Hypothalamus (tissue), 51 donors: ENCODE measurements at places on chromosomes 16 and 17.

DNA sequence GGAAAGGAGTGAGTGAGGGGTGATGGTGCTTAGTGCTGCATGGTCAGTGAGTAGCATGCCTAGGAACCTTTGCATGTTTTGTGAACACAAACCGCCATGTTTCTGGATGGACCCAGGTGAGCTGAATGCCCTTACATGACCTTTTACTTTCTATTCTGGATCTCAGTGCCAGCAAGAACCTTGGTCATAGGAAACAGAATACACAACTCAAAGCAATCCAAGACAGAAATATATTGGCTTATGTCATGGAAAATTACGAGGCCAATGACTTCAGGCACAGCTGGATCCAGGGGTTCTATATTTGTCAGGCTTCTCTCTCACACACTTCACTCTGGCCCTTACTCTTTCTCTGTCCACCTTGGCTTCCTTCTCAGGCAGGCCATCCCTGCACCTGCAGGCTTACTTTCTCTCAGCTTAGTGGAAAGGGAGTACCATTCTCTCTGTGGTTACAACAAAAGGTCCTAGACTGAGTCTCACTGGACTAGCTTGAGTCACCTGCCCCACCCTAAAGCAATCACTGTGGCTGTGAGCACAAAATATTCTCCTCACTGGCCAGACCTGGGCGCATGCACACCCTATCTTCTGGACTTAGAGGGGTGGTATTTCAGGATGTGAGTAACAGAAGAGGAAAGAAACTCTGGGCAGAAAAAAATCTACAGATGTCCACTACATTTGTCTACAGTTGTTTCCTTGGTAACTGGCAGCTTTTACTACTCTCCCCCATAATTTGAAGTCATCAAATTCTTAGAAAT, 20.4 kb upstream of the CPNE2 start:
- no peak for DNase-seq

DNA sequence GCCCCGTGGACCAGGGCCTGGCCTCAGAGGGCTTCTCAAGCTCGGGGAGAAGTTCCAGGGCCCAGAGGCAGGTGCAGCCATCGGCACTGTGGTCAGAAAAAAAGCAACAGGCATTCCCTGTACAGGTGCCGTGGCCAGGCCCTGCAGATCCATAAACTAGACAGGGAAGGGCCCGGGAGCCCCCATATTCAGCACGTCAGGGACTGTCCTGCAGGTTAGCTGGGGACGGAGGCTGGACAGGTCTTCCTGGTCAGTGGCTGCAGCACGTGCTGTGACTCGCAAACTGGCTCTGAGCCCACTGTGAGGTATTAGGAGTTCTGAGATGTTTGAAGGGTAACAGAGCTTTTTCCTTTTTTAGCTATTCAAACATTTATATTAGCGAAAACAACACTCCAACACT, 15.0 kb upstream of the C16orf95 start:
- DNase-seq = no peak

DNA sequence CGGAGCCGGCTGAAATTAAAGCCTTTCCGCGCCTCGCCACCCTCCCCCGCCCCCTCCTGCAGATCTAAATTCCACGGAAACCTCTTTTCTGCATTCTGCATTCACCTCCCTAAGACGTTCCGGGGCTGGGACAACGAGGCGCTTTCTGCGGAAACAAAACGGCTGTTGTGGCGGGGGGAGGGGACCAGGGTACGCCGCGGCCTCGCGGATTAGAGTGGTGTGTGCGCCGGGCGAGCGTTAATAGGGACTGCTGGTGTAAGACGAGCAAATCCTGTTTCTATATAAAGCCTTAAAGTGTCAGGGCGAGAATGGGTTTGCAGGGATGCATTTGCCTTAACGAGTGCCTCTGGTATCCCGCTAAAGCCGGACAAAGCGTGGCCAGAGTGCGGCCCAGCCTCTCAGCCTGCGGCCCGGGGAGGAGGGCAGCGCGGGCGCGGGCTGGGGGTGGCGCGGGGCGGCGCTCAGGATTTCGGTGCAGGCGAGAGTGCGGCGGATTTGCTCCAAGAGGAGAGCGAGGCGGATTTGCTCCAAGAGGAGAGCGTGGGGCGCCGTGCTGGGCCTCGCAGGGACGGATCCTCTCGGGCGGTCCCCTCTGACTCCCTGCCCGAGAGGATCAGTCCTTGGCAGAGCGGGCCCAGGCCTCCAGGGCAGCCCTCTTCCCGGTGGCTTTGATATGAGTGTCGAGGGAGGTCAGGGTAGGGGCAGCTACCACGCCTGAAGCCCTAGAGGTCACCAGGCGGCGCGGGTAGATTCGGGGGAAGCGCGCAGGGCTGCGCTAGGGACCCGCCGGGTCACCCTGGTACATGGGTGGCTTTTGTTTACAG, 5.1 kb downstream of the BAHCC1 start:
- DNase-seq = peak; percentile 39

GRCh38 chr17:34788696-34789095, 172.6 kb downstream of the CCT6B start:
- no peak for DNase-seq

DNA sequence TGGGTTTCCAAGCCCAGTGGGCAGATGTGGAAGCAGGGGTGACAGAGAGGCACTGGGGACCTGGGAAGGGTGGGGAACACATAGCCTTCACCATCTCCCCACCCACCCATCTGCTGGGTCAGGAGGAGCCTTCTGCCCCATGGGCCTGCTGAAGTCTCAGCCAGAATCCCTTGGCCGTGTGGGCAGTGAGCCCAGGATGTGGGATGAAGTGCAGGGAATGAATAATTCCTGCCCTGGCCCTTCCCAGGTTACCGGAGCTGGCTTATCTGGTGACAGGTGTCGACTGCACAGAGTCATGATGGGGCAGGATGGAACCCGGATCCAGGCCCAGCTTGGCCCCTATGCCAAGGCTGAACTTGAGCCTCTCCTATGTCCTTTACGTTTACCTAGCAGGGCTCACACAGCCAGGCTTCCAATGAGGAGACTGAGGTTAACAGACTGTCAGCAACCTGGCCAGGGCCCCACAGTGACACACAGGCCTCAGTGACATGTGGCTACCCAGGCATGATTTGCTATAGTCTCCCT, 17.5 kb downstream of the ATP2A3 start:
- no peak for DNase-seq

DNA sequence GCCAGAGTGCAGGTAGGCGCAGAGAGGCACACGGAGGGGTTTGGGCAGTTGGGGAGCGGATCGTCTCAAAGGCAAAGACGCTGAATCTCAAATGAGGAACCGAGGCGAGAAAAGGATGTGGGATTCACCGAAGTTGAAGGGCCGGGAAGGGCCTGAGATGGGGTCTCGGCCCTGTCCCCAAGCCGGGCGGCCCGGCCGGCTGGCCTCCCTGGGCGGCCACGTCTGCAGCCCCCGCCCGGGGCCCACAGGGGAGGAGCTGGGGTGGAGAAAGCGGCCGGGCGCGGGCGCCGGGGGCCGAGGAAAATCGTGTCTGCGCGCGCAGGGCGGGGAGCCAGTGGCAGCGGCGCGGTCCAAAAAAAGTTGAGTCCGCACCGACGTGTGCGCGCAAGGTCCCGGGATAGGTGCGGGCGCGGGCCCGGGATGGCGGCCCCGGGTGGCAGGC, 458 bp downstream of the SLC12A4 start:
- no peak for DNase-seq

GRCh38 chr16:60107871-60108270, 1373.8 kb upstream of the GOT2 start:
- no peak for DNase-seq

DNA sequence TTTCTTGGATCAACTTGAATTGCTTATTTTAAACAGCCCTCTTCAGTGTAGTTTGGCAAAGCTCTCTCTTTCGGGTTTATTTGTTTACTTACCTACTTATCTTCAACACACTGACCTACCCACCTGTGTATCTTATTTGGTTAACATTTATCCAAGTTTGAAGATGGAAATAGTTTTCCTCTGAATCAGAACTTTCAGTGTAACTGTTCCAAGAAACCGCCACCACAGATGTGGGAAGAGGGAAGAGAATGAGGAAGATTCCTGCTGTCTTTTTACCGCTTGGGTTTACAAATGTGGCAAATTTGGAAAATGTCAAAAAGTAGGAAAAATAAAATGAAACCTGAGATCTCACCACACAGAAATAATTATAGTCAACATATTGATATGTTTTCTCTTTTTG, 115.8 kb downstream of the MSI2 start:
- DNase-seq = no peak

- DNase-seq = no peak
These were observed 1.0 kb upstream of the B9D1 start for GRCh38 chr17:19363460-19364035.

DNA sequence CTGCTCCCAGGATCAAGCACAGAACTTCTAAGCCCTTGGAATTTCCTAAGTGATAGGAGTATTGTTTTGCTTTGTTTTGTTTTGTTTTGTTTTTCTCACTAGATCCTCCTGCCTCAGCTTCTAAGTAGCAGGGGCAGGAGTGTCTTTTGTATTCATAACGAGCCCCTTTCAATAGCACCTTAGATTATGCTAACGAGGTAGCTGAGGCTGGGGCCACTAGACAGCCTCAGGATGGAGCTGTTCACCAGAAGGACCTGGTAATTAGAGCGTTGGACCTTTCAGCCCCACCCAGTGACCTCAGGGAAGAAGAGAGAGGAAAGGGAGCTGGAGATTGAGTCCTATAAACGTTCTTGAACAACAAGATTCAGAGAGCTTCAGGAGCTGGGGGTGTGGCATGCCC, 43.6 kb downstream of the IKZF3 start:
- DNase-seq = no peak

GRCh38 chr17:68314916-68315535, 23.7 kb downstream of the ARSG start:
- DNase-seq = no peak

DNA sequence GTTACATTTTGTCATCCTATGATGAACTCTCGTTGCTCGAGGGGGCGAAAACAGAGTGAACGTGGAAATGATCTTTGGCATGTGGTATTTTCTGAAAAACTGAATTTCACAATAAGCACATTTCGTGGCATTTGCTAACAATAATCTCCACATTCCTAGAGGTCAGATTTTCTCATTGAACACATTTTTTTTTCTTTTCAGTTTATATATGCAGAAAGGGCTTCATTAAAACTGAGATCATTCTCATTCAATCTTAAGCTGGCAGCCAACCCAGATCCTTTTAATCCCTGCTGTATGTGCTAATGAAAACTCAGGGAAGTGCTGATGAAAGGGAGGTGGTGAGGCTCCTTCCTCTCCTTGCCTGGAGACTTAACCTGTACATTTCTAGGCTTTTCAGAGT, 52.6 kb downstream of the PRKCA start:
- no peak for DNase-seq

- peak; percentile 38 for DNase-seq
These were observed 2.8 kb downstream of the KDM6B start for GRCh38 chr17:7836596-7837407.

DNA sequence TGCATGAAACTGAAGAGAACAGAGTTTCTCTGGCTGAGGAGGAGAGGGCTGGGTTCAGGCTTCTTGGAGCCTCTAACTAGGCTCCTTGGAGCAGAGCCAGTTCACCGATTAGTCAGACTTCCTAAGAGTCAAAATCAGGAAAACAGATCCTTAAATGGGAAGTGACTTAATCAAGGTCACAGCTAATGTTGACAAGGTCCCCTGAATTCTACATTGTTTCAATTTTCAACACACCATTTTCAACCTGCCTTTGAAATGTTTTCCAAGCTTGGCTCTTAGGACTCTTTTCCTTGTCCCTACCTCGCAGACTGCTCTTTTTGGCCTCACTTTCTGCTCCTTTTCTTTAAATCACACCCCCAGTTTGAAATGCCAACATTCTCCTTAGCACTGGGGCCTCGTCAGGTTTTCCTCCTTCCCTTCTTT, 16.3 kb downstream of the MYL4 start:
- DNase-seq = no peak

- DNase-seq = no peak
These were observed 28.5 kb upstream of the KDM8 start for GRCh38 chr16:27174798-27175197.

DNA sequence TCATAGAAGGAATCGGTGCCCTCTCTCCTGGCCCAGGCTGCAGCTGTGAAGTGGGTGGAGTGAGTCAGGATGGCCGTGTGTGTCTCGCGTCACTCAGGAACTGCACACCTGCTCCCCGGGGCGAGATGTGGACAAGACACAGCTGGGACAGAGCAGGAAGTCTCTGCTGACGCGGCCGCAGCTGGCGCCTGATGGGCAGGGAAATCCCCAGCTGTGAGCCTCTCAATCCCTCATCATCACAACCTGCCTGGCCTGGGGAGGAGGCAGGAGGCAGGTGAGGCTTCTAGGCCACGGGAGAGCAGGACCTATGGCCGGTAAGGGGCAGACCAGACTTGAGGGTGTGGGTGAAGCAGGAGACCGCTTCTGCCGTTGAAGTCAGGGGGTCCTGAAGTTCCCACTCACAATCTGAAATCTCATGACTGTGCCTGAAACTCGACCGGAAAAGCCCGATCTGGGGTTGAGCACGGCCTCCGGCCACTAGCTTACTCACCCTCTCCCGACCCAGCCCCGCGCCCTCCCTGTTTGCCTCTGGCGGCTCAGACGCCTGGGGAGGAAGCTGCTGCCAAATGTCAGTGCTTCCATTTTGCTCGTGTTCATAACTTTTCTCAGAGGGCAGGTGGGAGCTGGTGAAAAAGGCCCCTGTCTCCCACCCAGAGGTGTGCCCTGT, 1.1 kb upstream of the TRPV3 start:
- DNase-seq = no peak

DNA sequence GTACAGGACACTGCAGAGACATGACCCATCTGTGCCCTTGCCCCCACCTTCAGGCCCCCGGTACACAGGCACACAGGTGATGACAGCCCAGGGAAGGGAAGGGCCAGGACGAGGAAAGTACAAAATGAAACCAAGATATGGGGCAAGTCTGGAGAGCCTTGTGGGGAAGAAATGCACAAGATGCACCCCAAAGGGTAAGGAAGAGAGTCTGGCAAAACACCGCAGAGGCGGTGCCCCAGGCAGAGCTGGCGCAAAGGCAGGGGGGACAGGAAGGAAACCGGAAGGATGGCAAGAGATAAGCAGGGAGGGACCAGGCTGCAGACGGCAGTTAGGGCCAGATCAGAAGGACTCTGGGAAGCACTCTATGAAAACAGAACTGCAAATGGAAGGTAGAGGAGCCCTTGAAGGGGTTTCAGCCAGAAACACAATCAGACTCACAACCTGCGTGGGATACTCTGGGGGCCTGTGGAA, 81.4 kb downstream of the SLC39A11 start:
- no peak for DNase-seq

- no peak for DNase-seq
These were observed 11.2 kb upstream of the TMEM208 start for GRCh38 chr16:67215706-67216105.
